ENCODE measurements at places on chromosomes 2 and 18. TPM values are rescaled to one million over a fixed set of nuclear protein-coding genes. Genes with fewer than 3 reads are reported as not detected.

Gene TUBA3E
- not detected for total RNA-seq

- no peak for DNase-seq
Measured at GRCh38 chr2:10837298-10838266, 25.0 kb upstream of the PDIA6 start.

DNA sequence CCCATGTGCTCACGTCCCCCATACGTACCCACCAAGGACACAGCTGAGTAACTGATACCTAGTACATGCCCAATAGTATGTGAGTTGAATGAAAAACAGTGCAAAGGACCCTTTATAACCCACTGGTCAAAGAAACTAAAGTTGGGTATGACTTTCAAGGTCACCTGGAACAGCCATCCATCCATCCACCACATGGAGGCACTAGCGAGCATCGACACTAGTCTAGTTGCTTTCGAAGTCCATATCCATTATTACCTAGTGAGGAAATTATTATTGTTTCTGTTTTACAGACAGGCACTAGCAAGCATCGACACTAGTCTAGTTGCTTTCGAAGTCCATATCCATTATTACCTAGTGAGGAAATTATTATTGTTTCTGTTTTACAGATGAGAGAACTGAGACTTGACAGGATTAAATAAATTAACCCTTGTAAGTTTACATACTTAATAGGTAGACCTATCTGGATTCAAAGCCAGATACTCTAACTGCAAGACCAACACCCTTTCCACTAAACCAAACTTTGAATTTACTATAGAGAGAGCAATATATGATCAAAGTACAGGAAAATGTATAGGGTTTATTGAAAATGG is 233.7 kb downstream of the METTL4 start:
- DNase-seq: no peak

DNA sequence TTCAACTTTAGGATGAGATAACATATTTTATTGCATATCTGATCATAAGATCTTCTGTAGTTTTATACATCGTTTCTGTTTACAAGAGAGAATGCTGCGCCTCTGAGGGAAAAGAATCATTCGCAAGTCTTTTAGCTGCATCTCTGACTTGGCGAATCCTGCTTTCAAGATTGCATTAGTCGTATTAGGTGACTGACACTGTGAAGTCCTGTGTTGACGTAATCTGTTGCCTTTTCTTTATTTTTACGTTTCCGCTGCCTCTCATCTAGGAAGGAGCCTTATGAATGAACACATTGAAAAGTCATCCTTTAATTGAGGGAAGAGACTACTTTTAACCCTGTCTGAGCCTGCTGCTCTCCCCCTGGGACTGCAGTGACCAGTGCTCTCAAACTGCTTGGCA is 101.5 kb downstream of the LDLRAD4 start:
- no peak for DNase-seq

Gene MPP4
- total RNA-seq: 4.3 TPM

- no peak for DNase-seq
Measured at GRCh38 chr2:70936165-70936978, 672 bp downstream of the ATP6V1B1 start.

- DNase-seq: no peak
Measured at GRCh38 chr2:100749771-100750542, 70.0 kb upstream of the NPAS2 start.

- DNase-seq: no peak
Measured at GRCh38 chr18:49024804-49025421, 74.1 kb upstream of the SMAD7 start.

DNA sequence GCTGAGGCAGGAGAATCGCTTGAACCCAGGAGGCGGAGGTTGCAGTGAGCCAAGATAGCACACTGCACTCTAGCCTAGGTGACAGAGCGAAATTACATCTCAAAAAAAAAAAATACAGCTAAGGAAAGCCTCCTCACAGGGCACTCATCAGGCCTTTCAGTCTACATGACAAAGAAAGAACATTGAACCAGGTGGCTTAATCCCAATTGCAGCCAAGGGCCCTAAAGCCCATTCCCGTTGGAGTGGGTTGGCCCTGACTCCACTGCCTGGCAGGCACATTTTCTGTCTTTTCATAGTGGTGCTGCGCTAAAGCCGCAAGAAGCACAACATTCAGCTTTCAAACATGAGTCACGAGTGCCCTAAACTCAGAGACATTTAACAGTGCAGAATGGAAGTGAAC is 372.5 kb downstream of the RNF144A start:
- no peak for DNase-seq

- no peak for DNase-seq
Measured at GRCh38 chr18:13613591-13614501, 112.5 kb downstream of the FAM210A start.

DNA sequence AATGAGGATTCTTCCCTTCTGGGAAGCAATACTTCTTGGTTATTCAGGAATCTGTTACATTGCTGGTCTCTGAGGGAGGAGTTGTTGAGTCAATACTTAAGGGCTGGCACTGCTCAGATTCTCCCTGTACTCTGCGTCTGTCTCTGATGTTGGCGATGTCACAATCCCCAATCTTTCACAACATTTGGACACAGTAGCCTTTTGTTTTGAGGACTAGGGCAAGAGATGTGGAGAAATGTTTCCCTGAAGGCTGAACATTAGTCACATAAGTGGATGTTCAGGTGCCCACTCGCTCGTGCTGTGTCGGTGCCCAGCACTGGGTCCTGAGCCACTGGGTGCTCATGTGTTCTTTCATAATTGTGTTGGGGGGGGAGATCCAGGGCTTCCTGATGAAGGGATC is 55.0 kb downstream of the MAPK4 start:
- DNase-seq: no peak

Gene FOXD4L1
- not detected for total RNA-seq

DNA sequence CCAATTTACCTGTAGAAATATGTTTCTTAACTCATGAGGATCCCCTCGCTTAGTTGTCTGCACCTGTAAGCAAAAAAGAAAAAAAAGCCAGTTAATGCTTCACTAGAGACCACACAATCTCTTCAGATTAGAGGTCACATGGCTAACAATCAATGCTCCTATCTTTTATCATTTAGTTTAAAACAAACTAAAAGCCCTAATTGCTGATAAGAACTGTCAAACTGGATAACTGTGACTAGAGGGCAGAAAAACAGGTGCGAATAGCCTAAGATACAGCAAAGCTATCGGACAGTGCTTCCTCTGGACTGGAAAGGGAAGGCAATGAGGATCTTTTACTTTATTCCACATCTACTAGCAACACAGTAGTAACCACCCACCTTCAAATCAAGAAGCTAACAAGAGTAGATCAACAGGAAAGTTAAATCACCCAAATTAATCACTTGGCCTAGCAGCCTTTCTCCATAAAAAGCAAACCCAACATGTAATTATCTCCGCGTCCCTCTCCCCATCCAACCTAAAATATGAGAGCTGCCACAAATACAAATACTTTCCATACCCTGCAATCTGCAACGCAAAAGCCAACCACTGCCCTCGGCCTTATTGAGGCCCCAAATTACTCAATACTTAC is 734 bp downstream of the SLC25A12 start:
- DNase-seq: no peak

Gene CLIP4
- 42.1 TPM for total RNA-seq

- DNase-seq: no peak
Measured at GRCh38 chr2:72846171-72847095, 20.6 kb upstream of the EXOC6B start.

DNA sequence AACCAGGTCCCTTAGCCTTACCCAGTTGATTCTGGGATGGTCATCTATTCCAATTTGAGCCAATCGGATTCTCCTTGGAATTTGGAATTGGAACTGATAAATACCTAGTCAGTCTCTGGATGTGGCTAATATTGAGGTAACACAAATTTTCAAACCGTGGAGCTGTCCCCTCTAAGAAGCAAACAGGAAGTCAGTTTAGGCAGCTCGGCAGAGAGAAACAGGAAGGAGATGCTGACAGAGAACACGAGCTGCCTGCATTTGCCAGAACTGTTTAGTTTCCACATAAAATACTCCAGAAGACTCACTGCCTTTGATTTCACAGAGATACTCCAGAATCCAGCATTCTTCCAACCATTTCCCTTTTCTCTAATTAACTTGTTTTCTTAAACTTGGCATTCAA is 1024.9 kb downstream of the BCL11A start:
- DNase-seq: no peak

Gene HNMT
- 0.84 TPM for total RNA-seq

DNA sequence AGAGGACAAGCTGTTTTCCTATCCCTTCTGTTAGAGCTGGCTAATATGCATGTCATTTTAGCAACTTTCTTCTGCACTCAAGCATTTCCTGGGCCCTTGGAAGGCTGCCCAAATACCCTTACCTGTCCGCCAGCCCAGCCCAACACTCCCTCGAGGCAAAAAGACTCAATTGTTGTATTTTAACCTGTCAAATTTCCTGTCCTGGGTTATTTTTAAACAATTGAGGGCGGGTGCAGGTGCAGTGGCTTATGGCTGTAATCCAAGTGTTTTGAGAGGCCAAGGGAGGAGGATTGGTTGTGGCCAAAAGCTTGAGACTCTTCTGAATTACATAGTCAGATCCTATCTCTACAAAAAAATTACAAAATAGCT is 125.0 kb upstream of the ARHGAP28 start:
- DNase-seq: no peak

Gene RAX
- not detected for total RNA-seq

Gene RALB
- 69.0 TPM for total RNA-seq

Gene CNGA3
- 0.78 TPM for total RNA-seq

- no peak for DNase-seq
Measured at GRCh38 chr2:105754994-105755393, 10.3 kb downstream of the NCK2 start.
